Activated T-helper 1 cell treated with Interleukin-2 at 50 U/mL for 16 hours (primary cell): ENCODE measurements at places on chromosomes 13 and 19.

DNA sequence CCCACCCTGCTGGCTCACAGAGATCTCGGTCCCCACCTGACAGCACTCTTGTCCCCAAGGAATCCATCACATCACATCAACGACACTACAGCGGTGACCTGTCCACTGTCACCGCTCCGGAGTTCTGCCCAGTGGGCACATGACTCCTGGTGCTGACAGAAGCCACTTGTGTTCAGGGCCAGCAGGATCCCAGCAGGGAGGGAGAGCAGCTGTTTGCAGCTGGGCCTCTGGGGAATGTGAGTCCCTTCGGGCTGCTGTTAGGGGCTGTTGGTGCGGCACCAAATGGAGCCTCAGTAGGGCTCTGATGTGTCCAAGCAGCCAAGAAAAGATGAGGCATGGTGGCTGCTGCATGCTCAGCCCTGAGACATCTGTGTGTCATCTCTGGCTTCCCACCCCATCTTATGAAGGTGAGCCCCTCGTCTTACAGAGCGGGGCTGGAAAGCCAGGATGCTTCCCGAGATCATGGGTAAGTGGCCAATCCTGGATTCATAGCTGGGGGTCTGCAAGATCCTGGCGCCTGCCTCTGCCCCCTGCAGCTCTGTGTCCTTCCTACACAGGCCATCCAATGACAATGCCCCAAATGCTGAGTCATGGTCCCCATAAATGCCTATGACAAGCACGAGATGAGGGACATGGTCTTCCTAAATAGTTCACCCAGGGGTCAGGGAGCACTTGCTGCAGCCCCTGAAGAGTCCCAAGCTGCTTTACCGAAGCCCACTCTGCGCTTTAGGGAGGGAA, 56.0 kb downstream of the F2RL3 start:
- no peak for DNase-seq

GRCh38 chr13:43664700-43665191, 122.0 kb downstream of the ENOX1 start:
- no peak for DNase-seq

GRCh38 chr19:40576151-40576584, 505 bp upstream of the SHKBP1 start:
- peak; percentile 11 for DNase-seq

DNA sequence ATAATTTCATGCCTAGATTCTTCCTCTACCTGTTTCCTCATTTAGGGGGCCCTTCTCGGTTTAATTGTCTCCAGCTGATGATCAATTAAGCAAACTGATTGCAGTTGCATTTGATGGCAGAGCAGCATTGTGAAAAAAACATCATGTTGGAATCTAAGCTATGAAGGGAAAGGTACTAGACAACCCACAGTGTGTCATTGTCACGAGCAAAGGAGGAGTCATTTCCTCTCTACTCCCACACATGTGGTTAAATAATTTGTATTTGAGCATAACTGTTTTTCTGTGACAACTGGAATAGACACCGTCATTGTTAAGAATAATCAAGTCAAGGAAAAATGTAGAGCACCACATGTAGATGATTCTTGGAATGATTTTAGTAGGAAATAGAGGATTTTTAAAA, 240.3 kb downstream of the DCT start:
- DNase-seq, result no peak

GRCh38 chr19:24159707-24160106, 72.7 kb downstream of the ZNF254 start:
- no peak for DNase-seq

DNA sequence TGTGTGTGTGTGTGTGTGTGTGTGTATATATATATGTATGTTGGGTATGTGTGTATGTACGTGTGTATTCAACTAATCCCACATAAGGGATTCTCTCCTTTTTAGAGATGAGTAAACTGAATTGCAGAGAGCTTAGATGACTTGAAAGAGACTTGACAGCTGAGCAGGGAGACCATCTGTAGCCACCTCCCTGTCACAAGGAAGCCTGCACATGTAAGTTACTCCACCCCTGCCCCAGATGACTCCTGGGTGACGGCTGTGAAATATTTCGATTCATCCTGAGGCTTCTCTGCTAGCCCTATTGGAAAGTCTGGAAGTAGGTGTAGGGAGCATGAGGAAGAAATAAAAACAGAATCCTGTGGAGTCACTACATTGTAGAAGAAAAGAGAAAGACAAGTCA, 480.4 kb downstream of the FOXO1 start:
- no peak for DNase-seq

- no peak for DNase-seq
Measured at GRCh38 chr19:674282-675151, 1.7 kb upstream of the FSTL3 start.

DNA sequence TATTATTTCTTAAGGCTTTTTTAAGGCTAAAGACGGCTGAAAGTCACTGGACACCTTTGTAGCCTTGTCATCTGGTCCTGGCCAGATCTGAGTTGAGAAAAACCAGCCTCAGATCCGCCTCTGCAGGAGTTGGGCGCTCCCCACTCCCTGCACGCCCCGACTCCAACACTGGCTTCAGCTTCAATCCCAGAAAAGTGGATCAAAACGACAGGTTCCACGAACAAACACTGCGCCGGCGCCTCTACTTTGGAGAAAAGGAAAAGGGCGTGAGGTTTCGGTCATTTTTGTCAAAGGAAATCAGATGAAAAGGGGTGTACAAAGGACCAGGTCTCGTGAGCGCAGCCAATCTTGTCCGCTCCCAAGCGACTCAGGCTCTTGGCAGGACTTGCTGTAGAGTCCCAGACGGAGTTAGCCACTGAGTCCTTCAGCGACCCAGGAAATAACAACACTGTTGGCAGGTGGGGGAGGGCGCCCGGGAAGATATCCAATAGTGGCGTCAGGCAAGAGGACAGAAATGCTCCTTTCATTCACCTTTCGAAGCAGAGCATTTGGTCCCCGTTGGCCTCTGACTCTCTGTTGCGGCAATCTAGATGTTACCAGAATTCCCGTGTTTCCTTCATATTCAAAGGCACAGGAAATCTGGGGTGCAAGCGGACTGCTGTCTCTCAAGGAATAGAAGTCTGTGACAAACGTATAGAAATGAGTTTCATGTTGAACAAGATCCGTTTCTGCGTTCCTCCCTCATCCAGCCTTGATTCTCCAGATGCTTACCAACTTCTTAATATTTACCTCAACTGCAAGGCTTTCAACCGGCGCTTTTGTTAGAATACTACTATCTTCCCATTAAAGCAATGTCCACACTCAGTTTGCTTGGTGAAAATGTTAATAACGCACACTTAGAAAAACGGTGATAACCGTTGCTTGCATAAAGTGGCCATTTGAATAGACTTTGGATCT, 1.8 kb upstream of the CCNA1 start:
- DNase-seq, result no peak

GRCh38 chr13:93771227-93771626, 544.6 kb downstream of the GPC6 start:
- DNase-seq, result no peak

GRCh38 chr19:35514282-35514809, 897 bp upstream of the DMKN start:
- DNase-seq, result no peak
